Left lung (tissue), 14 donors: ENCODE measurements at places on chromosomes 4 and X. TPM values are rescaled to one million over a fixed set of nuclear protein-coding genes. Genes with fewer than 3 reads are reported as not detected.

The MAGEB10 gene
- not detected for total RNA-seq

The MGAT4D gene
- total RNA-seq, result not detected

The TRO gene
- total RNA-seq, result 19.7 TPM

The SPATA4 gene
- total RNA-seq, result 0.20 TPM

The ADGRL3 gene
- total RNA-seq, result 8.0 TPM

The HSFX3 gene
- not detected for total RNA-seq

The L1CAM gene
- 0.55 TPM for total RNA-seq

The RTL5 gene
- total RNA-seq, result 13.3 TPM

The IBSP gene
- not detected for total RNA-seq

The TCEAL9 gene
- 55.0 TPM for total RNA-seq

The SEPTIN11 gene
- 162 TPM for total RNA-seq

The MAGEB1 gene
- not detected for total RNA-seq

The PFKFB1 gene
- not detected for total RNA-seq

The RPA4 gene
- 1.2 TPM for total RNA-seq

The VGLL1 gene
- total RNA-seq, result 2.2 TPM

The FRMD7 gene
- total RNA-seq, result not detected

The KIT gene
- total RNA-seq, result 9.6 TPM

The RNF150 gene
- 3.1 TPM for total RNA-seq

The GBA3 gene
- not detected for total RNA-seq

The CSAG1 gene
- not detected for total RNA-seq

The FAM9B gene
- not detected for total RNA-seq
